ENCODE measurements at places on chromosomes 5 and 9. TPM values are rescaled to one million over a fixed set of nuclear protein-coding genes. Genes with fewer than 3 reads are reported as not detected.

DNA sequence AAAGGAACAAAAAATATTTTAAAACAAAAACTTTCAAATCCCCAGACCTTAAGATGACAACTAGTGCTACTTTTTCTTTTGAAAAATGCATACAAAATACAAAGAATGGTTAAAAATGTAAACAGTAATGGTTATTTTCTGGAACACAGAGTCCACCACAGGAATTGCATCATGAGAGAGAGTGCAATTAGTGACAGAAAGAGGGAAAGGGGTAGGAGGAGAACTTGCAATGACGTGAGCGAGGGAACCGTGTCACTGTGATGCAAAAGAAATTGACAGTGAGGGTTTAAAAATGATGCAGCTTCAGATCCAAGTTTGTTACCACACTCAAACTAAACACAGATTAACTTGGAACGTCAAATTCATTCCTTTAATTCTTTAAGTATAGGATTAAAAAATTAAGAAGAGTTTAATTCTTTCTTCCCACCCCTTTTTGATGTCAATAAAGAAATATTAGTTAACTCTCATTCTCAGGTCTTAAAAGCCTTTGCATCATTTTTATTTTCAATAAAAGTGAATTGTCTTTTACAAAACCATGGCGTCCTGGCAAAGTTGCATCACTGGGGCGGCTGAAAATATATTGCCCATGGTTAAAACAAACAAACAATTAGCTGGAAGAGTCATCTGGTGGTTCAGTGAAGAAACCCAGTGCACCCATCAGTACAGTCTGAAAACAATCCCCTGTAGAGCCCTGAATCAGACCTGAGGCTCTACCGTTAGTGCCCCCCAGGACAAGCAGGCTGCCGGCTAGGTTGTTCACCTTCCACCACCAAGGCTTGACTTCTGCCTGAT lies 39.5 kb downstream of the MACROH2A1 start:
- DNase-seq, result no peak
- H3K27ac ChIP-seq, result no peak overlapping the region
- peaks cover 17% of the 10 kb centered on the region for H3K36me3 ChIP-seq
- H3K4me1 ChIP-seq, result no peaks in the 10 kb centered on the region
- H3K4me3 ChIP-seq, result no peak overlapping the region

GRCh38 chr9:113005777-113006176 lies 6.2 kb downstream of the ZNF883 start:
- H3K4me3 ChIP-seq, result no peak overlapping the region
- no peaks in the 10 kb centered on the region for H3K27me3 ChIP-seq
- H3K36me3 ChIP-seq, result no peaks in the 10 kb centered on the region
- H3K4me1 ChIP-seq, result no peaks in the 10 kb centered on the region
- no peak for DNase-seq
- no peak overlapping the region for H3K27ac ChIP-seq

CERCAM gene
- 11.3 TPM for total RNA-seq

FOXI1 gene
- total RNA-seq, result 0.44 TPM
